ENCODE measurements at places on chromosomes 1 and 21. TPM values are rescaled to one million over a fixed set of nuclear protein-coding genes. Genes with fewer than 3 reads are reported as not detected.

DNA sequence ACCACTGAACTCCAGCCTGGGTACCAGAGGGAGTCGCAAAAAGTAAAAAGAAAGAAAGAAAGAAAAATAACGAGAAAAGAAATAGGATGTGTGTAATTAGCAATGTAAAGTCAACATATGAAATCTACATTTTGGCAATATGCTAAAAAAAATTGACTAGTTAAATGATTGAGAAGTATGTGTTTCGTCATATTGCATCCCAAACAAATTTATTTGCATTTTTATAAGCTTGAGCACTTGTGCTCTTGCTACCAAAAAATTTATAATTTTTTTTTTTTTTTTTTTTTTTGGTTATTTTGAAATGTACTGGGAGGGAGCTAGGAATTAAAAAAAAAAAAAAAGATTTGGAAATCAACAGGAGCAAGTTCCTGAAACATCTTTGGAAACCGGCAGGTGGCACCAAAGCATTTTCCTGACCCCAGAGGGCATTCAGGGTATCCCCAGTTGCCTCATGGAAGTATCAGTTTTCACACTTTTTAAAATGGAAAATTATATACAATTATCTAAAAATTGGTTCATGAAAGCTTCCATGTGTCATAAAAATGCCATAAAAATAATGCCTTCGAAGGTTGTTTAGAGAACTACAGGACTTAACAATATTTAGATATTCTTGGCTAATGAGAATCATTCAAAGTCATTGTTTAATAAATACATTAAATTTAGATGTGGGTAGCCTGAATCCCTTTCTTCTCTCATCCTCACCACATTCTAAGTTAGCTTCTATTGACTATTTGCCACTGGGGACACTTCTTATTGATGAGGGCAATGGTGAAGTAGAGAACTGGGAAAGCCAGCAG is 4.8 kb upstream of the HEATR1 start:
- peak; percentile 45 for DNase-seq

TXLNA gene
- 31.7 TPM for total RNA-seq

- no peak for DNase-seq
Observed at GRCh38 chr21:41367301-41367944, 5.6 kb downstream of the MX2 start.

BCL10 gene
- 6.3 TPM for total RNA-seq

DNA sequence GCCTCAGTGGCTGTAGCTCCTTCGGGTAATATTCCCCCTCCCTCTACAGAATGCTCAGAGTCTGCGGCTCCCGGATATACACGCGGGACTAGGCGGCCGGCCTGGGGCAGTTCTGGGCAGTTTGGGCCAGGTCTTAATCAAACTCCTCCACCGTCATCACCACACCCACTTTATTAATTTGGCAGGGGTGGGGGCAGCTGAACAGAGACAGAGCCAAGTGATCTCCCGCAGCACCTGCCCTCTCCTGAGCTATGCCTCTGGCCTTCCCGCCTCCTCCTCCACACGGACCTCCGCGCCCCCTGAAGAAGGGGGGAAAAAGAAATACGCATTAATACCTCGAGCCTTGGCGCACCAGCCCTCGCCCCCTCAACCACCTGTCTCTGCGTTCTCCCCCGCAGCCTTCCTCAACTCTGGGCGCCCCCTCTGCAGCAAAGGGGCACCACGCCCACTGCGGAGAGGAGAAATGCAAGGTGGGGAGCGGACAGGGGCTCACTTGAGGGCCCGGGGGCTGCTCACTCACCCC is 42.6 kb downstream of the CD34 start:
- DNase-seq = no peak

- DNase-seq = no peak
Observed at GRCh38 chr1:31416101-31416736, 3.2 kb downstream of the SERINC2 start.

- no peak for DNase-seq
Observed at GRCh38 chr1:210405316-210405715, 76.6 kb downstream of the HHAT start.

DNA sequence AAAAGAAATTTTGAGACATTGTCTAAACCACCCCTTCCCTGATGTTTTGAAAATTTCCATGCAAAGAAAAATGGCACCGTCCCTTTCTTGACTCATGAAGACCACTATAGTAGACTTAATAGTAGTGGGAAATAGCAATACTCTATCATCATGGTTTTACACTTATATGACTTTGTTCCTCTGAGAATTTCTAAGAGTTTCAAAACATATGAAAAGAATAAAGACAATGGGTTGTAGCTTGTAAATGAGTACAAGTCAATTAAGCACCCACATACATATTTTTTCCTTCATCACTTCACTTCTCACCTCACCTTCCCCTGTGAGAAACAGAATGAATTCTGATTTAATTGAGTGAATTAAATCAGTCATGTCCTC is 151.7 kb downstream of the LYPLAL1 start:
- no peak for DNase-seq

DNA sequence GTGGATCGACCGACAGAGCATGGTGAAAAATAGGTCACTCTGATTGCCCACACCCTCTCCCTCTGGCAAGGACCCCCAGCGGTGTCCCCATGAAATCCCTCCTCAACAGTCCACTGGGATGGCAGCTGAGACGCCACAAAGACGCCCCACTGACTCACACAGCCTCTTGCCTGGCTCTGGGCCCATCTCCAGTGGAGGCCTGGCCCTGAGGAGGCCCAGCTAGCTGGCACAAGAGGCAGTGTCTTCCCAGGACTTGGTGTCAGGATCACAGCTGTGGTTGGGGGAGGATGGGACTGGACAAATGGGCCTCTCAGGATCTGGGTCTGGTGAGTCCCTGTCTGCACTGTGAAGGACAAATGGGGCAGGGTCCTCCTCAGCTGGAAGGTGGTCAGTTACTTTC is 4.6 kb downstream of the ALX3 start:
- DNase-seq = no peak

GJA8 gene
- total RNA-seq = not detected

SAMD11 gene
- 1.3 TPM for total RNA-seq

DNA sequence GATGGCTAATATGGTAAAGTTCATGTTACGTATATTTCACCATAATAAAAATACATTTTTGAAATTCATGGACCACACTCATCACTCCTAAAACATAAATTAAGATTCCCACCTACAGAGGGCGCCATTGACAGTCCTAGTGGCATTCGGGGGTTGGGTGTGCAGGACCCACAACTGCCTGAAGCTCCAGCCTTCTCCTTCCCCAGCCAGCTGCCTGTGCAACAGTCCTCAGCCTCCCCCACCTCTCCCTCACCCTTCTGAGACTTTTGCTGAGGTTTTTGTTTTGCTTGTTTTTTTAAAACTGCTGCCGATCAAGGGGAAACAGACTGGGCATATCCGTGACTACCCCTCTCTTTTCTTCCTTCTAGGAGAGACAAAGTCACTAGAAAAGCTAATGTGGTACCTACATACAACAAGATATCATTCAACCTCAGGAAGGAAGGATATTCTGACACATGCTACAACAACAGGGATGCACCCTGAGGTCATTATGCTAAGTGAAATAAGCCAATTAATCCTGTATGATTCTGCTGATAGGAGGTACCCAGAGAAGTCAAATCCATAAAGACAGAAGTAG is 9.2 kb upstream of the EVA1C start:
- DNase-seq = peak; percentile 62

- DNase-seq = no peak
Observed at GRCh38 chr1:75198761-75199160, 64.6 kb downstream of the LHX8 start.

DNA sequence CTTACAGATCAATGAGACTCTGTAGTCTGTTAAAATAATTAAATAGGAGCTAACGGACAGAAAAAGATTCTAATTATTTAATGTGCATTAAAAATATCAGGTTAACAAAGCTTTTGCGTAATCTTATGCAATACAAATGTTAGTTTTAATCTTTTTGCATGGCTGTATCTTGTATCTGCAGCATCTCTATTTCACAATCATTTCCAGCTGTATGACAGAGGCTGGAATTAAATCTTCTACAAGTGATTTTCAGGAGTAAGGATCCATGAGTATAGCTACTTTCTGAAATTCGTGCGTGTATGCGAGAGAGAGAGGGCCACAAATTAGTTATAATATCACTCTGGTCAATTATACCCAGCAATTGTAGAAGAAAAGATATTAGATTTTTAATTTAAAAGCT is 1446.8 kb downstream of the NCAM2 start:
- no peak for DNase-seq

SERPINC1 gene
- total RNA-seq = 2,309 TPM

DNA sequence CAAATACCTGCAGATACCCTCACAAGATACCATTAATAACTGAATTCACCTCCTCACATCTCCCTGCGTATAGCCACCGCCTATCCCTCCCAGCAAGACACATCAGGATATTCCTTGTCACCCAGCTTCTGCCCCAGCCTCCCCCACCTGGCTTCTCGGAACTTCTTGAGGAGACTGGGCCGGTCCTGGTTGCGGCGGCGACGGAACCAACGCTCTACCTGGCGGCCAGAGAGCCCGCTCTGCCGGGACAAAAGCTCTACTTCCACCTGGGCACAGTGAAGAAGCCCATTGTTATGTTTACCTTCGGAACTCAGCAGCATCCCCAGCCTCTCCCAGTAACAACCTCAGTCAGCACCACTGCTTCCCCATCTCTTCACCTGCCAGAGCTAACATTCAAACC is 6.7 kb downstream of the CERS2 start:
- DNase-seq = no peak

DNA sequence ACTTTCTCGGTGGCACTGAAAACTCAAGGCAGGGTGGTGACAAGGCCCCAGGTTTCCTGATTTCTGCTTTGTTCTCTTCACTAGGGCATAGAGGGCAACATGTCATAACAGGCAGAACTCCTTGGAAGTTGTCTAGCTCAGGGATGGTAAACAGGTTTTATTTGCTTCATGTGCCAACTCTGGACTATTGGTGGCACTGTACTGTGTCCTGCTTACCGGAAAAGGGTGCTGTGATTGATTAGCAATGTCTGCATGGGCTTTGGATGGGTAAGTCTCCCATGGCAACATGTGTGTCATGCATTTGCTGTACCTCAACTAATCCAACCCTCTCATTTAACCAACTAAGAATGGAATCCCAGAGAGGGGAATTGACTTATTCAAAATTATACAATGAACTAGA is 70.7 kb upstream of the USP24 start:
- peak; percentile 8 for DNase-seq

ABCG1 gene
- total RNA-seq = 9.7 TPM

KLHDC7A gene
- total RNA-seq = 1.3 TPM

RXRG gene
- 0.42 TPM for total RNA-seq

- no peak for DNase-seq
Observed at GRCh38 chr1:199101635-199102034, 462.8 kb downstream of the PTPRC start.

GRCh38 chr1:9193233-9193625 is 41.3 kb upstream of the H6PD start:
- DNase-seq = no peak

MYOC gene
- not detected for total RNA-seq

- no peak for DNase-seq
Observed at GRCh38 chr21:32520875-32521735, 64.2 kb downstream of the TCP10L start.

PGLYRP3 gene
- not detected for total RNA-seq

DNA sequence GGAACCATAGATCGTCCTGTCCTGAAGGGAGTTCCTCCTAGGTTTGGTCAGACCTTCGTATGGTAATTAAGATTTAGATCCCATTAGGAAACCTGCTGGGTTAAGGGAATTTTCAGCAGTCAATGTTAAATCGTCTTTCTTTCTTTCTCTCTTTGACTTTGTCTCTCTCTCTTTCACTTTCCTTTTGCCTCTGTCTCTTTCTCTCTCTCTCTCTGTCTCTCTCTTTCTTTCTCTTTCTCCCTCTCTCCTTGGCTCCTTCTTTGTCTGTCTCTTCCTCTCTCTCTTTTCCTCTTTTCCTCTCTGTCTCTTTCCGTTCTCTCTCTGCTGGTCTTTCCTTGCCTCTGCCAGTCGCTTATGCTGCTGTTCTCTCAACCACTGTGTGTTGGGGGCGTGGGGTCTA is 8.7 kb downstream of the OR2W3 start:
- DNase-seq = no peak

GRCh38 chr1:202551683-202552082 is 158.6 kb downstream of the SYT2 start:
- DNase-seq = no peak

MAP7D1 gene
- total RNA-seq = 14.8 TPM

DNA sequence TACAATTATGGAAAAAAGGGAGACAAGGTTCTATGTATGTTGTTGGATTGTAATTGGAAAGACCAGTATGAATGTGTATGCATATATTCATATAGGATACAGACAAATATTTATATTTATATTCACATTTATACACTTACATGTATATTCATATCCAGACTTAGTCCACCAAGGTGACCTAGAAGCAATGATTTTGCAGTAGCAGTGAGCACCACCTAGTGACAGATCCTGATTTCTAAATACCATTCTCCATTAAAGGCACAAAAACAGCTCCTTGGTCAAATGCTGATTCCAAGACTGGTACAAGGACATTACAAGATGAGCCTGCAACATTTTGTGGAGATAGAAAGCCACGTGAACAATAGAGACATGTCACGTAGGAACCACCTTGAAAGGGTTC is 153.4 kb downstream of the SDCCAG8 start:
- no peak for DNase-seq

BRDT gene
- total RNA-seq = not detected

DNA sequence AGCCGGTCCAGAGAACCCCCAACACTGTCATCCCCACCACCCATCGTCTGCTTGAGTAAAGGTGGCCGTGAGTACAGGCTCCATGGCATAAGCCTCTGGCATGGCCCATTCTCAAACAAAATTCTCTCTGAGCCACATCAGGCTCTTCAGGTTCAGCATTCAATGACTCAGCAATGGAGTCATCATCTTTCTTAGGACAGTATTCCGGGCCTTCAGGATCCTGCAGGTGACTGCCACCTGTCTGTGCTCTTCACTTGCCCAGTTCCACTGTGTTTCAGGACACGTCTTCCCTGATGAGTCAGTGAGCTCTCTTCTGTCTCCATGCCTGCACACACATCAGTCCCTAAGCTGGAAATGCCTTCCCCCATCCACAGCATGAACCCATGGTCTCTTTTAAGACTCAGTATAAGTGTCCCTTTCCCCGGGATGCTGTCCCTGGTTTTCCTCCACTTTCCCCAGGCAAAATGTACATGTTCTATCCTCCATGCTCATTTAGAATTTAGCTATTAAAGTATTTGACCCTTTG is 81.1 kb upstream of the FGGY start:
- DNase-seq = no peak

C1orf210 gene
- total RNA-seq = 5.0 TPM

MEX3A gene
- 1.3 TPM for total RNA-seq

FOXO6 gene
- total RNA-seq = 0.09 TPM

DNA sequence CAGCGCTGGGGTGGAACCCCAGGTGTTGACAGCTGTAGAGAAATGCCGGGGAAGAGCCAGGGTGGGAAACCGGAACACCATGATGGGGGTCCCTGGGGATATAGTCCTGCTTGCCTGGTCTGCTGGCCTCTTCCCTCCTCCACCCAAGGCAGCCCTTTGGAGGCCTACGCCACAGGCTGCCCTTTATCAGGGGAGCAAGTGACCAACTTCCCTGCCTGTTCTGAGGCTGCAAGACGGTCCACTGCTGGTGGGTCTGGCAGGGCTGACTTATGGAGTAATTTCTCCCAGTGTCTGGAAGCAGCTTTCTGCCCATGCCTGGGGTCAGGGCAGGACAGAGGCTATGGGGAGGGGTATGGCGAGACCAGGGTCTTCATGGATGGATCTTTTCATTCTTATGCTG is 50.8 kb upstream of the EDN2 start:
- no peak for DNase-seq

All from liver (tissue), 10 donors.